Stimulated activated CD8-positive, alpha-beta memory T cell treated with anti-CD3 and anti-CD28 coated beads, Interleukin-4, amount 100 ng/mL, for 24 hours (primary cell): ENCODE measurements at places on chromosomes 5 and 9.

GRCh38 chr5:148790545-148791333 lies 35.7 kb upstream of the ADRB2 start:
- DNase-seq = no peak

DNA sequence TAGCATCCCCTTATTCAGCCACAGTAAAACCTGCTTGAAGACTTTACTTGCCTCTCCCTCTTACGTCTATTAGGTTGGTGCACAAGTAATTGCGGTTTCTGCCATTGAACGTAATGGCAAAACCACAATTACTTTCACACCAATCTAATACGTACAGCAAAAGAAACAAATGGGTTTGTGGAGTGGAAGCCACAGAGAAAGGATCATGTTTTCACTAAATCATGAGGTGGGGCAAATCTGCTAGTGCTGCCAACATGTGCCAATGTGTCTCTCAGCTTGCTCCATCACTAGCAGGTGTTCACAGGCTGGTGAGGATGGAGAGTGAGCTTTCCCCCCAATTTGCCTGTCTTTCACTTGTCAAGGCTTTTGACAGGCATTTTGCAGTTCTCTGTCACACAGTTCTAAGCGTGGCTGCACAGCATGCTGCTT lies 15.9 kb downstream of the DMAC1 start:
- no peak for DNase-seq

- DNase-seq = no peak
These were observed 22.4 kb upstream of the NDFIP1 start for GRCh38 chr5:142086229-142086628.

- DNase-seq = no peak
These were observed 95.7 kb upstream of the EGFLAM start for GRCh38 chr5:38162625-38163024.

DNA sequence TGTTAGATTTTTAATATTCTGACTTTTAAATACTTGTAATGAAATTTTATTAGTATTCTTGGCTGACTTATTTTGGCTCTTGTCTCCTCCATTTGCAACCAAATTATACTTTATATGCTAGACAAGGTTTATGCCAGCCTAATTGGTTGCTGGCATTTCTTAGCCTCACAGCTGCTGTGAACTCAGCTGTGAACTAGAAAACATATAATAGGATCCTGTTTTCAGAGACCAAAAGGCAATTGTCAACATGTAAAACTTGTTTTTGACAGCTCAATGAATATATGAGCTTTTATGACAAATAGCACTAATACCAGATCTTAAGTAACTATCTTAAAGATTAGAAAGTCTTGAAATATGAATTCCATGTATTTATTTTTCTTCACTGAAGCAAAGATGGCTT lies 25.9 kb downstream of the KIF2A start:
- no peak for DNase-seq

DNA sequence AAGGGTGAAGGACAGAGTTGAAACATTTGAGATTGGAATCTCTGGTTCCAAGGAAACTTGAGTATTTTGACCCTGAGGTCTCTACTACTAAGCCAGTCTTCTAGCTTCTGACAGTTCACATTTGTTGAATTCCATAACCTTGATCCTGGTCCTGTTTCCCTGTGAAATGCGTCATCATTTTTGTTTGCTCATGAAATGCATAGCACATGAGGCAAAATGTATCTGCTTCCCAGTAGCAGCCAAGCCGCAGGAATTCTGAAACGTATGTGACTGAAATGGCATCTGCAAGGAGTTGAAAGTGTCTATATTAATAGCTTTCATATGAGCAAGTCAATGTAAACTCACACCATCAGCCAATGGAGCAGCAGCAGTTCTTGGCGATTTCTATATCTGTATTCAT lies 307.9 kb downstream of the CSNK1G3 start:
- DNase-seq = no peak

GRCh38 chr5:159874263-159874662 lies 42.0 kb upstream of the ADRA1B start:
- no peak for DNase-seq

GRCh38 chr9:16622541-16622940 lies 247.9 kb downstream of the BNC2 start:
- DNase-seq = no peak

GRCh38 chr5:76197726-76198125 lies 114.5 kb downstream of the SV2C start:
- DNase-seq = no peak

GRCh38 chr9:114169952-114170770 lies 14.8 kb downstream of the COL27A1 start:
- no peak for DNase-seq

- DNase-seq = no peak
These were observed 25.1 kb downstream of the SLC44A1 start for GRCh38 chr9:105269593-105269992.

GRCh38 chr9:117929868-117930267 lies 225.7 kb downstream of the TLR4 start:
- DNase-seq = no peak

DNA sequence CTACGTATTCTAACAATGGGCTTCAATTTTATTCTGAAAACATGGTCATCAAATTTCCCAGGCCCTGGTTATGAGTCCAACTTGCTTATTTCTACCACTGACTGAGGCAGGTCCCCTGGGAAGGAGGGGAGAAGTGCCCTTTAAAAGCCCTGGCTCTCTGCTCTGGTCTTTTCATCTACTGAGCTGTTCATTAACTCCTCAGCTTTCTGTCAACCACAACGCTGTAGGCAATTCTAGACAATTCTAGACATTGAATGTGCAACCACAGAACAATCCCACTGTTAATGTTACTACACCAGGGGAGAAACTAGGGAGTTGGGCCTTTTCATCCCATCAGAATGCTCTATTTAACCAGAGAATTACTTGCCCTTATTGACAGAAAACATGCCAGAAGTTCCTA lies 10.0 kb downstream of the MOCS2 start:
- no peak for DNase-seq

GRCh38 chr5:58871648-58872242 lies 288.9 kb downstream of the RAB3C start:
- DNase-seq = no peak

- DNase-seq = no peak
These were observed 75.5 kb downstream of the PTPN3 start for GRCh38 chr9:109422641-109423040.

DNA sequence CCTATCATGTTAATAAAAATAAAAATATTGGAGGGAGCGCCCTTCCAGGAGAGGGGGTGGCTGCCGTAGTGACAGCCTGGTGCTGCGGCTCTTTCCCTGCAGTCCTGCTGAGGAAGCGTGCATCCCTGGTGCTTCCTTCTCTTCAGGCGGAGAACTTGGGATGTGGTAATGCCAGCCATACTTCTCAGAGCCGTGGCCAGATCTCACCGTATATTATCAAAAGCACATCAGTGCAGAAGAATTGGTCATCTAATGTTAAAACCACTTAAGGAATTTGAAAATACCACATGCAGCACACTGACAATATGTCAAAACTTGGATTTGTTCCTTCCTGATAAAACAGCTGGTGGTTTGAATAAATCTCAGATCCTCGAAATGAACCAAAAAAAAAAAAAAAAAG lies 17.7 kb downstream of the C9orf40 start:
- no peak for DNase-seq

GRCh38 chr9:36151316-36152210 lies 15.0 kb downstream of the GLIPR2 start:
- DNase-seq = peak; percentile 83

- no peak for DNase-seq
These were observed at the start of gene ARL14EPL for GRCh38 chr5:116032094-116032517. ARL14EPL (plus strand) TSS chr5:116032472; CDS start chr5:116051466, 18,994 bp downstream.

- DNase-seq = no peak
These were observed 484 bp downstream of the GFM2 start for GRCh38 chr5:74766418-74766848.

- no peak for DNase-seq
These were observed 132.9 kb downstream of the ADAMTSL1 start for GRCh38 chr9:18606846-18607245.

GRCh38 chr5:9052421-9052820 lies 493.5 kb downstream of the SEMA5A start:
- DNase-seq = no peak

DNA sequence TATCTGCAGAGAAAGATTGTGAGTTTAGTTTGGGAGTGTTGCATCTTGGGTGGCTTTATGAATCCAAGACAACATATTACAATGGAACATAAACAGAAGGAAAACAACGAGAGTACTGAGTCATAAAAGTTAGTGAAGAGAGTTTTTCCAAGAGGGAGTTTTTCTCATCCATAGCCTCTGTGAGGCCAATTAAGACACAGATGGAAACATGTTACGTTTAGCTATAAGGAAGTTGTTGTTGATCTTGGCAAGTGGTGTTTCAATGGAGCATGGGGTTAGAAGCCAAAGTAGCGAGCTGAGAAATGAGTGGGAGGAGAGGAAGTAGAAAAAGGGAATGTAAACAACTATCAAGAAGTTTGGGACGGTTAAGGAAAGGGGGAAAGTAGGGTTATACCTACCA lies 53.3 kb upstream of the SPATA31D4 start:
- no peak for DNase-seq

DNA sequence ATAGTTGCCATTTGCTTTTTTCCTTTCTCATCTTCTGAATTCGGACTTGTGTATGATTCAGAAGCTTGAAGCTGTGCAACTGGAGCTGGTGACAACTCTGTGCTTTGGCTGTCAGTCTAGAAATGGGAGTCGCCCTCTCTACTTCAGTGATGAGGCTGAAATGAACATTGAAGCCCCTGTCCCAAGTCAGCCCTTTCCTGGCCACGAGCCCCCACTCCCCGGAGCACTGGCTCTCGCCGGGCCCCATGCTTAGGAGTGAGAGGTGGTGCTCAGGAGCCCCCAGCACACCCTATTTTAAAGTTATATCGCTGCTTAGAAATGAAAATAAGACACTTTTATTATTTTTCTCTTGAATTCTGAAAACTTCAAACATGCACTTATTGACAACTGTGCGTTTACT lies 66.0 kb downstream of the PSMB7 start:
- no peak for DNase-seq

GRCh38 chr9:92590377-92590776 lies 54.6 kb upstream of the ECM2 start:
- DNase-seq = no peak

GRCh38 chr9:107738789-107739188 lies 249.2 kb upstream of the KLF4 start:
- no peak for DNase-seq

DNA sequence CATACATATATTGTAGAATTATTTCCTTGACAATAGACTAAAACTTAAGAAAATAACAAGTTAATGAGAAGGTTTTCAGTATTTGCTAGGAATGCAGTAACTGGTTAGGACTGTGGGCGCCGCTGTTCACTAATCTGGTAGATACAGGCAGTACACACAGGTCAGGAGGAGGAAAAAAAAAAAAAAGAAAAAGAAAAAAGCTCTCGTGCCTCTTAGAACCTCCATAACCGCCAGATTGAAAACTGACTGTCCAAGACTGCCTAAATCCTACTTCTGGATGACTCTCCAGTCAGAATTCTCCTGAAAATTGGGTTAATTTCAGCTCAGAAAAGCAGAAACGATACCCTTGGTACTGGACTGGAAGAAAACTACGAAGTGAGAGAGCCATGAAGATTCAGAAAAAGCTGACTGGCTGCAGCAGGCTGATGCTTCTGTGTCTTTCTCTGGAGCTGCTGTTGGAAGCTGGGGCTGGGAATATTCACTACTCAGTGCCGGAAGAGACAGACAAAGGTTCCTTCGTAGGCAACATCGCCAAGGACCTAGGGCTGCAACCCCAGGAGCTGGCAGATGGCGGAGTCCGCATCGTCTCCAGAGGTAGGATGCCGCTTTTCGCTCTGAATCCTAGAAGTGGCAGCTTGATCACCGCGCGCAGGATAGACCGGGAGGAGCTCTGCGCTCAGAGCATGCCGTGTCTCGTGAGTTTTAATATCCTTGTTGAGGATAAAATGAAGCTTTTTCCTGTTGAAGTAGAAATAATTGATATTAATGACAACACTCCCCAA lies at the start of gene PCDHGA1:
Gene PCDHGA1, plus strand, starts transcription at position 216 of the 782 bp plus-strand sequence.
- no peak for DNase-seq

- no peak for DNase-seq
These were observed 21.2 kb downstream of the FYB1 start for GRCh38 chr5:39198127-39198526.

- DNase-seq = peak; percentile 47
These were observed 786 bp upstream of the NTNG2 start for GRCh38 chr9:132160802-132161742.

GRCh38 chr5:14118551-14119320 lies 24.4 kb upstream of the TRIO start:
- no peak for DNase-seq

DNA sequence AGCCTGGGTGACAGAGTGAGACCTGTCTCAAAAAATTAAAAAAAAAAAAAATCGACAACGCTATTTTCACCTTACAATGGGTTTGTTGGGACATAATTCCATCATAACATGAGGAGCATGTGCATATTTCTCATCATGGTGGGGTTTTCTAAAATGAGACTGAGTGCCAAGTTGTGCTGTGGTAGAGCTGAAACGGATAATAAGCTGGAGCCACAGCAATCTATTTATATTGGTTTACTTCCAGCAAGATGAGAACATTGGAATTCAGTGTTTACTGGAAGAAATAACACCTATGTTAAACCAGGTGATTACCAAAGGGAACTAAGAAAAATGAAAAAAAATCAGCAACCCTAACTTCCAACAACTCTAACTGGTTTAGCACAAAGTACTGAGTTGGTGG lies 102.3 kb upstream of the IL6ST start:
- DNase-seq = no peak

GRCh38 chr5:59460368-59461153 lies 433.0 kb downstream of the PDE4D start:
- DNase-seq = no peak

- peak; percentile 99 for DNase-seq
These were observed 980 bp upstream of the TESK1 start for GRCh38 chr9:35603986-35604577.

DNA sequence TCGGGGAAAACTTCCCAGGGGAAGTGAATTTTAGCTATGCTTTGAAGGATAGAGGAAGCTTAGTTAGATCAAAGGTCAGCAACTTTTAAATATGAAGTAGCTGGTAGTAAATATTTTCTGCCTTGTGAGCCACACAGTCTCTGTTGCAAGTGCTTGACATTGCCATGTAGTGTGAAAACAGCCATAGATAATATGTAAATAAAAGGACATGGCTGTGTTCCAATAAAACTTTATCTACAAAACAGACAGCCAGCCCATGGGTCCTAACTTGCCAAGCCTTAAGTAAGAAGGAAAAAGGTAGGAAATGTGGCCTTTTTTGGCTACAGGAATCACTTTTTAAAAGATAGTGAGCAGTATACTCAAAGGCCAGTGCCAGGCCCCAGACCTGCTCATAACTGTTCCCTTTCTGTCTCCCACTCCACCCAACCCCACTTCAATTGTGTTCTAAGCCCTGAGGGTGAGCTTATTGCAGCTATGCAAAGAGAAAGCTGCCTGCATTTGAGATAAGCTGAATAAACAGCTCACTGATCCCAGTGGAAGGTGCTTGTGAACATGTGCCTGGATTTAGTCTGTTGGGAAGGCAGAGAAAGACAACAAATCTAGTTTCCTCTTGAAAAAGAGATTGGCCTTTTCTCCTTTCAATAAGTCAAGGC lies 113.0 kb upstream of the TRIM32 start:
- no peak for DNase-seq

- no peak for DNase-seq
These were observed 41.0 kb downstream of the CEP120 start for GRCh38 chr5:123382252-123382651.
